ENCODE measurements at places on chromosomes 5 and 9. TPM values are rescaled to one million over a fixed set of nuclear protein-coding genes. Genes with fewer than 3 reads are reported as not detected.

GRCh38 chr5:73630765-73631164 lies 4.8 kb downstream of the ARHGEF28 start:
- peak; percentile 55 for DNase-seq

The PCDHA2 gene
- polyA plus RNA-seq, result not detected

The ARID3C gene
- polyA plus RNA-seq, result not detected

The C5orf52 gene
- 1.2 TPM for polyA plus RNA-seq

The CARTPT gene
- not detected for polyA plus RNA-seq

DNA sequence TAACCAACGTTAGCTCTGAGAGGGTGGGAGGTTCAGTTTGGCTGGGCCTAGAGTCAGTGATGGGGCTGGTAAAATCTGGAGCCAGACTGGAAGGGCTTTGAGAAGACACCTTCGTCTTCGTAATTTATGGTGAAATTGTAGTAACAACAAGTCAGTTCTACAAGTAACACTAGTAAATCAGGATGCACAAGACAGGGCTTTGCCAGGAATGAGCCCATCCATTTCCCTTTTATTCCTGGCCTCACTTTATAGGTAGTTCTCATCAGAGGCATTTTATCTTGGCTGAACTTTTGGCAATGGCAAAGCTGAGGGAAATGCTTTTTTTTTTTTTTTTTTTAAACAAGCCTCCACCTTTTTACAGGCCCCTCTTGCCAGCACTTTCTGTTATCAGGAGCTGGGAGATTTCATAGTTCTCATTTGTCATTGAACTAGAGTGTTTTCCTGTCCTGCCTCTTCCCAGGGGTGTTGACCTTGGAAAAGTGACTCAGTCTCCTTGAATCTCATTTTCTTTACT lies 110.5 kb upstream of the KLF4 start:
- DNase-seq, result peak; percentile 57

- no peak for DNase-seq
Observed at GRCh38 chr9:134660407-134660806, 18.8 kb downstream of the COL5A1 start.

All from small intestine (tissue), 16 donors.